ENCODE measurements at places on chromosomes 3 and 15.

DNA sequence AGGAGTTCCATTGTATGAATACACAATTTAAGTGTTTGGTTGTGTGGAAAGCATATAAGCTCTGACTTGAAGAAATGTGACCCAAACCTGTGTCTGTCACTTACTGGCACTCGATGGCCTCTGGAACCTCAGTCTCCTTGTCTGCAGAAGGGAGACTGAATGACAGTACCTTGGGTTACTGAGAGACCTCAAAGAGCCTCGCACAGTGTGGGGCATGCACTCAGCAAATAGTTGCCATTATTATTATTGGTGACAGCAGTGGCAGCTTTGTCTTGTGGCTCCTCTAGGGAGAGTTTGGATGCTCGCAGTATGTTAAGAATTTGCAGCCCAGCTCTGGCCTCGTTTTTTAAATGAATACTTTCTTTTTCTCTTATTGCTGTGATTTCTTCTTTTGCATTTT is 43.4 kb downstream of the EEFSEC start:
- no peak for DNase-seq

- no peak for DNase-seq
These were observed 85.7 kb downstream of the SPATA16 start for GRCh38 chr3:173055228-173055933.

- no peak for DNase-seq
These were observed 14.6 kb upstream of the SNRPA1 start for GRCh38 chr15:101309436-101310160.

DNA sequence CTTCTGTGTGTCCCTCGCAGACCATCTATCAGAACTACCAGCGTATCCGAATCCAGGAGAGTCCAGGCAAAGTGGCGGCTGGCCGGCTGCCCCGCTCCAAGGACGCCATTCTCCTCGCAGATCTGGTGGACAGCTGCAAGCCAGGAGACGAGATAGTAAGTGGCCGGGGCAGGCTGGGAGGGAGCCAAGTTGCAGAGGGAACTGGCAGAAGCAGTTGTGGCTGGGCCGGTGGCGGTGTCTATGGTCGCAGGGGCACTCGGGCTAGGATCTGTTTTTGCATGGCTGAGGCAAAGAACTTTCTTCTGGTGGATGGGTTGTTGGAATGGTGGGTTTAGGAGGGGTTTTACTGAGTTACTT is 10.1 kb downstream of the MCM2 start:
- no peak for DNase-seq

- no peak for DNase-seq
These were observed 1120.7 kb upstream of the ALCAM start for GRCh38 chr3:104245981-104246380.

- DNase-seq = no peak
These were observed 12.8 kb downstream of the GABRA5 start for GRCh38 chr15:26879706-26880105.

DNA sequence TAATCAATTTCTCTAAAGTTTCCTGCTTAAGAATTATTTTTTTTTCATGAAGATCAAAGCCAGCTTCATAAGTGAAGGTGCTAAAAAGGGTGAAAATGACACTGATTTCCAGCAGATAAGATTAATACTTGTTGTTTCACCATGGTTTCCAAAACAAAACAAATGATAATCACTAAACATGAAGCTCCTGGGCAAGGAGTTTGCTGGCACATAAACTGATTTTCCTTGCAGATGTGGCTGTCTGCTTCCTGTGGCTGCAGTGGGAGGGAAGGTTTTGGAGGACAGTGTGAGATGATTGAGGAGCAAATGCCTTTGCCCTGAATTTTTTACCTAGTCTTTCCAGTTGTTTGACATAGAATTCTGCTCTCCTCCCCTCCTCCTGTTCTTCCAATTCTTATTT is 228.8 kb downstream of the DIPK2A start:
- DNase-seq = no peak

DNA sequence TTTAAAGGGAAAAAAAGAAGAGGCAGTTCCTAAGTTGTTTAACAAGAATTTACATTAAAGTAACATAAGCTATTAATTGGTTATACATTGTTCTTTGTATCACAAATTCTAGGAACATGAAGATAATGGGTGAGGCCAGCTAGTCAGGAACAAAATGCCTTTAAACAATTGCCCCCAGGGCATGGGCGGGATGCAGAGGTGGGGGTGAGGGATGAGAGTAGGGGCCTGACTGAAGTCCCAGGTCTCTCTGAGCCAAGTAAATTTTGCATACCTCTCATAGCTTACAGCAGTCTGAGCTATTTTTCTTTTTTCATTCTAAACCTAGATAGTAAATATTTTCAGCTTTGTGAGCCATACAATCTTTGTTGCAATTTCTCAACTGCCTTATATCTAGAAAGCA is 77.8 kb upstream of the RNU6-1 start:
- DNase-seq = peak; percentile 25

DNA sequence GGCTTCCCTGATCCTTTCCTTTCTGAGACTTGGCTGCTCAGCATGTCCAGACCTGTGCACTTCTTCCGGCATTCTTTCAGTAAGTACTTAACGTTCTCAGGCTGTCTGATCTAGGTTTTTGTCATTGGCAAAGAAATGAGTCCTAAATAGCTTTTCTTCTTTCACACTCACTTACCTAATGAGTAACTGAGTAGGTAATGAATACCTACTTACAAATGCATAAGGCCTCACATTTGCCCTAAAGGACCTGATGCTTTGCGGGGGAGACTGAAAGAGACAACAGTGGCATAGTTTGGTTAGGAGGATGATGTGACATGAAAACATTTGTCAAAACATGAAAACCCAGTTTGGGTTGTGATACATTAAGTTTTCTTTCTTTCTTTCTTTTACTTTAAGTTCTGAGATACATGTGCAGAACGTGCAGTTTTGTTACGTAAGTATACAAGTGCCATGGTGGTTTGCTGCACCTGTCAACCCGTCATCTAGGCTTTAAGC is 516.7 kb upstream of the CFAP20DC start:
- no peak for DNase-seq

DNA sequence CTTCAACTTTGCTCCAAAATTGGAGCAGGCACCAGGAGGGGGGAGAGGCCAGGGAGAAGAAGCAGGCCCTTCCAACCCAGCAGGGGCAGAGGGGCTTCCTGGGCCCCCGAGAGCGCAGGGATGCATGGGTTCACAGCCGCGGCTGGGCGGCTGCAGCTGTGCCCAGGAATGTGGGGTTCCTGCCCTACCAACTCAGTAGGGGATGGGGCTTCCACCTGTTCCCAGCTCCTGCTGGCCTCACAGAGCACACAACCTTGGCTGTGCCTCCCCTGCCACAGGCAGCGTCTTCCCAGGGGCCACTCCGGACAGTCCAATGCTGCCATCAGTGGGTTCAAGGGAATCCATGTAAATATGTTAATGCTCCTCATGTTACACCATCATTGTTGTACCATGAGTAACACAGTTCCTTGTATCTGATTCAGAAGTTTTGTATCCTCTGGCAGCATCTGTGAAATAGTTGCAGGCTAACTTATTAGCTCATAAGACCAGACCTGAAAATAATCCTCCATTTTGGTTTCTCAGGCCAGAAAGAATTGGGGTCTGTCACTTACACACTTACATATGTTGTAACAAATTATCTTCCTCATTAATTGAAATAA is 12.1 kb upstream of the SIAH2 start:
- no peak for DNase-seq

DNA sequence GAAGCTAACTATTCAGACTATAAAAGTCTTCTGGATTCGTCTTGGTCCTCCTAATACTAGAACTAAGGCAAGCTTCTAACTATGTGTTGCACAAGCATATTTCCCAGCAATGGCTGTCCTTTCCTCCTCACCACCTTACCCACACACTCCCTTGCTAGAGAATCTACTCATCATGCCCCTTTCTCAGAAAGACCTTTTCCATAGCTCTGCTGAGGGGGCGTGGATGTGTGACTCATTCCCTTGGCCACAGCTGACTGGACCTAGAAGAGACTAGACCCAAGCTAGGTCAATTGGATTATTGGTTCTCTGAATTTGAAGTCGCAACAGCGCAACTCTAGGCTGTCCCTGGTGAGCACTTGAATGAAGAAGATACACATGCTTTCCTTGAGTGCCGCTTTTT is 47.1 kb downstream of the ERC2 start:
- DNase-seq = no peak
